ENCODE measurements at places on chromosomes 6 and 20.

- no peak for DNase-seq
These were observed 31.9 kb downstream of the STK35 start for GRCh38 chr20:2133318-2134183.

DNA sequence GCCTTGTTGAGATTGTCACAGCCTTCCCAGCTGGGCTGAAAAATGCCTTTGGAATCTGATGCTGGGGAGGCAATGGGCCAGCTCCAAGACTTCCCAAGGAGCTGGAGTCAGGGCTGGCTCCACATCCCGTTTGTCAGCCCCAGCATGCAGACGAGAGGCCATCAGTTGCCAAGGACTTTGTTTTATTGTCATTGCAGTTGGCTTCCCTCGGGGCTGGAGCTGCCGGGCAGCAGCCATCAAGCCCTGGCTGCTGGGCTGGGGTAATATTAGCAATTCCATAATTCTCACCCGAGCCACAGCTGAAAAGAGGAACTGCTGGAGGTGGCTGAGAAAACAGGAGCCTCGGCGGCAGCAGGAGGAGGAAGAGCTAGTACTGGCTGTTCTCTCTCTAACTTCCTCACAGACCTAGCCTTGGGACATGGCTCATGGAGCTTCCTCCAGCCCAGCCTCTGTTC, 182.5 kb downstream of the CDC5L start:
- DNase-seq = no peak

DNA sequence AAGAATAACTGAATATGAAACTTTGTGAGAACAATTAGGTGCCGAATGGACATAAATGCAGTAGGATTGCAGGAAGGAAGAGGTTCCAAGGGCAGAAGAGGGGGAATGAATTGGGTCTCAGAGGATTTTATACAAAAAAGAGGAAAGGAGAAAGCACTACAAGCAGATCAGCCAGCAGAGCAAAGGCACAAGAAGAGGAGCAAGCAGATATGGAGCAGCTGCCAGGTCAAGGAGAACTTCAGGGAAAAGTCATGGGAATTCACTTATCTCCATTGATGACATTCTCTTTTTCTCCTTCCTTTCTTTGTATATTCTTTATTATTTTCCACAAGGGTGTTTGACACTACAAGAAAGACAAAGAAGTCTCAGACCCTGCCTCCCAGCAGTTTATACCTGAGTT, 9.6 kb downstream of the DSE start:
- DNase-seq = no peak

GRCh38 chr6:100202417-100203194, 208.6 kb upstream of the MCHR2 start:
- no peak for DNase-seq

GRCh38 chr6:6737671-6738070, 149.2 kb downstream of the LY86 start:
- no peak for DNase-seq

DNA sequence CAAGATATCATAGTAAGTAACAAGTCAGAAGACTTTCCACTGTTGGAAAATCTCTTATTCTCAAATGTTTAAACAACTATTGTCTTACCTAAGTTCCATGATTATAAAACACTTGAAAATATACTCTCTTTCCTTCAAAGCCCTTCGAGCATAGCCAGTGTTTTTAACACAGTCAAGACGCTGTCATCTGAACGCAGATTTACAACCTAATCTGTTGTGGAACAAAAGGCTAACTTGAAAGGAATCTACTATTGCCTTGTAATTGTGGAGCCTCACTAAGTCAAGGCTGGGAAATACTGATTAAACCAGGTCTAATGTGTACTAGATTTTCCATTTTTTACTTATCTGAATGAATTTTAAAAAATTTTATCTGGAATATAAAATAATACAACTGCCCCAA, 205.8 kb downstream of the TRDN start:
- no peak for DNase-seq
